ENCODE measurements at places on chromosomes 1 and 21.

- no peak for DNase-seq
Measured at GRCh38 chr1:201985355-201985754, 2.9 kb downstream of the RNPEP start.

DNA sequence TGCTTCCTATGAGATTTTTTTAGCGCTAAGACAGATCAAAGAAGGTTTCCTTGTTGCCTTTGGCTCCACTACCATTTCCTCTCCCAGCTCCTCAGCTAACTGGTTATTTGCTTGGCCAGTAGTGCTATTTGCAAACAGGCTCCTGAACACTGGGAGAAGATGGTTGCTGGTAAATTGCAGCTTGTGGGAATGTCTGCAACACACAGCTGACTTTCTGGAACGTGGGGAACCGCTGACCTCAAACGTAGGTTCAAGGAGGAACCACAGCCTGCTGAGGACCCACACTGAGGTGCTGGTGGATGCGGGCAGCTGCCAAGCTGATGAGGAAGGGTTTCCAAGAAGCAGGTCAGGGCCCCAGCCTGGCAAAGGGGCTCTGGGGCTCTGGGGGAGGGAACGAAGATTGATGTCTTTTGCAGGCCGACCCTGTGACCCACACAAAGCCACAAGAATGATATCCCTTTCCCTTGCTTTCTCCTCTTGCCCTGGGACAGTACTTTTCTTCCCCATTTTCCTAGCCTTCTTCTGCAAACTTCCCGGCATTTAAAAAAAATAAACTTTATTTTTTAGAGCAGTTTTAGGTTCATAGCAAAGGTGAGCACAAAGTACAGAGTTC, 24.8 kb downstream of the GNG4 start:
- no peak for DNase-seq

DNA sequence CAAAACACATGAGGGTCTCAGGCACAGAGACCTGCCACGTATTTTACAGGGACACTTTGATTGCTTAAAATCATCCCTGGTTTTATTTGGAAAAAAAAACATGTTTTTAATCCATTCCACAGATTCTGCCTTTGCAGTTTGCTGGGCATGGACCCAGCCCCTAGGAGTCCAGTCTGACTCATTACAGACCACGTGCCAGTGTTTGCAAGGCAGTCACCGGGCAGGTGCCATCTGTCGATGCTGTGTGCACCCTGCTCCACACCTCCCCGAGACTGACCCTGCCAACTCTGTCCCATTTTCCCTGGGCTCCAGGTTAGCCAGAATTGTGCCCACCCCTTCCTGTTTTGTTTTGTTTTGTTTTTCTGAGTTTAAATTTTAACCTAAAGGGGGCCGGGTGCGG, 148.4 kb upstream of the TMEM51 start:
- no peak for DNase-seq

DNA sequence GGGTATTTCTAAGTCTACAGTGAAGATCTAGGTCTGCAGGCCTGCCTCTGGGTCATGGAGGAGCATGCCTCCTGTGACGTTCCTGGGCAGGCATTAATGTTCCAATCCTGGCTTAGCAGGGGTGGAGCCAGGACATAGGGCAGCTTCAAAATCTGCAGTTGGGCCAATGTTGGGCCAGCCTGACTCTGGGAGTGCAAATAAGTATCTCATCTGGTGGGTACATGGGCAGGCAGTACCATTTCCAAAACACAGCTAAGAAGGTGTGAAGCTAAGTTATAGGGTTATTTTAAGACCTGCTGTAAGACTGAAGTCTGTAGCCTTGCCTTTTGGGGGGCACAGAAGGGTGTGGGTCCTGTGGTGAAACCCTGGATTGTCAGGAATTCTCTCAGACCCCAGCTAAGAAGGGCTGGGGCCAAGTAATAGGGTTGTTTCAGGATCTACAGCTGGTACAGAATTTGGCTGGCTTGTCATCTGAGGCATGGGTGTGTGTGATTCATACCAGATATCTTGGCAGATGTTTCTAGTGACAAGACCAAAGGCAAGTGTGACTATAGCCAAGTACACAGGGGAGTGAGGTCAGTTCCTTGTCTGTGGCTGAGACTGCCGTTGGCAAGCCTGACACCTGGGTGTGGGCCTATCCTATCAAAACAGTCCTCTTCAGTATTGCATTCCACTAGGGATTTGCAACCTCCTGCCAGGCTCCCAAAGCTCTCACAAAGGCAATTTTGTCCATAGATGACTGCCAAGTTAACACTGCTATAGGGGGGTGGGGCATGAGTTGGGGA, 468.7 kb upstream of the B3GALT2 start:
- DNase-seq, result no peak
